ENCODE measurements at places on chromosomes 7 and 10.

GRCh38 chr10:21406595-21407193 lies 118.8 kb downstream of the SKIDA1 start:
- DNase-seq, result no peak

GRCh38 chr10:114266521-114266920 lies 27.5 kb downstream of the VWA2 start:
- no peak for DNase-seq

- DNase-seq, result no peak
Observed at GRCh38 chr10:80122110-80122710, 10.3 kb upstream of the PLAC9 start.

GRCh38 chr10:13560597-13560996 lies 26.2 kb upstream of the PRPF18 start:
- DNase-seq, result no peak

- no peak for DNase-seq
Observed at GRCh38 chr10:96814264-96814663, 17.8 kb upstream of the LCOR start.

DNA sequence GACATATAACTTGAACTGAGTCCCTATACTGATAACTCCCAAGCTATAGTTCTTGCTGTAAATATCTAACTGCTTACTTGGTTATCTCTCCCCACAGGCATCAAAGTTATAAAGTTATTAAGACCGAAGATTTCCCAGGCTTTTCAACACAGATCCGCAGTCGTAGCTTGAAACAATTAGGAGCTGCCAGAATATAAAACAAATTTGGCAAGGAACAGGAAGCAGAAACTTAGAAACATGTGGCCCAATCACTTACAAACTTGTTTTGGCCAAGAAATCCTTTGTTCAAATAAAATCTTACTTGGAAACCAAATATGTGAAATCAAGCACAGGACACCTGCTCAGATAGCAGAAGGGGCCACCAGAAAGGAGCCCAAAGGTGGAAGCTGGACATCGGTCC lies 9.0 kb downstream of the SLC16A12 start:
- no peak for DNase-seq

DNA sequence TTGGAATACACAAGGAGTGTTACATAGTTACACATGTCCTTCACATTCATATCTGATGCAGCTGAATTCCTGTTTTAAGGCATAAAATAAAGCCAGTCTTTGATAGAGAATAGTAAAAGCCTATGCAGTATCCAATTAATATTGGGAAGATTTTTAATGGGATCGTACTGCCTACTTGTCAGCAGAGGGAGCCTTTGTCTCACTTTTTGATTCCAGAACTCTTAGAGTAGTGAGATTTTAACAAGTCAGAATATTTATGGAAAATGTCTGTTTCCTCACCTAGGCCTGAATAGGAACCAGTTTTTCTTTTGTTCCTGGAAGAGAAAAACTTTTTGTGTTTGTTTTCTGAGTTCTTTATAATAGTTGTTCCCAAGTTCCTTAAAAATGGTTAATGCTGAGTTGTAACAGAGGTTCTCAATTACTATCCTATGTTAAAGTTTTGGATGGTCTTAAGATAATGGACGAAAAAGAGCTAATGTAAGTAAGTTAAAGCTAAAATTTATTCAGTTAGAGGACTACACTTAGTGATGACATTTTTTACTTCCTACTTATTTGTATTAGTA lies 114.0 kb downstream of the BBS9 start:
- DNase-seq, result peak; percentile 35

DNA sequence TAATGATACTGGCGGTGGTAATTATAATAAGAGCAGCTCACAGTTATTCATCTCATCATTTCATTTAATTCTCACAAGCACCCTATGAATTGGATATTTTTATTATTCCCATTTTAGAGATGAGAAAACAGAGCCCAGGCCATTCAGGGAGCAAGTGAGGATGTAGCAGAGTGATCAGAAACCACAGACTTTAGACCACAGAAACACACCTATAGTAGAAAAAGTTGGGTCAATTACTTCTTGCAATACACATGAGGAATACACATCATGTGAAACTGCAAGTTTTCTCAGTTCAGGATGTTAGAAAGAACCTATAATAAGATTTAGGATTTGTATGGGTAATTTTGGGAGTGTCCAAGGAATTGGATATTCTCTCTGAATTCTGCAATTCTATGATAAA lies 278.0 kb downstream of the ADRA2A start:
- DNase-seq, result no peak

- DNase-seq, result peak; percentile 51
Observed at GRCh38 chr7:65307651-65308299, 65.9 kb upstream of the ZNF92 start.

DNA sequence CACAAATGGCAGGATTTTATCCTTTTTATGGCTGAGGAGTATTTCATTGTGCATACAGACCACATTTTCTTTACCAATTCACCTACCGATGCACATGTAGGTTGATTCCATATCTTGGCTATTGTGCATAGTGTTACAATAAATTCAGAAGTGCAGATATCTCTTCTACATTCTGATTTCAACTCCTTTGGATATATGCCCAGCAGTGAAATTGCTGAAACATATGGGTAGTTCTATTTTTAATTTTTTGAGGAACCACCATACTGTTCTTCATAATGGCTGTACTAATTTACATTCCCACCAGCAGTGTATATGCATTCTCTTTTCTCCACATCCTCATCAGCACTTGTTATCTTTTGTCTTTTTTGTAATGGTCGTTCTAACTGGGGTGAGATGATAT lies 1290.3 kb downstream of the XPNPEP1 start:
- DNase-seq, result no peak

GRCh38 chr10:43135656-43136055 lies 2.6 kb upstream of the CSGALNACT2 start:
- no peak for DNase-seq

DNA sequence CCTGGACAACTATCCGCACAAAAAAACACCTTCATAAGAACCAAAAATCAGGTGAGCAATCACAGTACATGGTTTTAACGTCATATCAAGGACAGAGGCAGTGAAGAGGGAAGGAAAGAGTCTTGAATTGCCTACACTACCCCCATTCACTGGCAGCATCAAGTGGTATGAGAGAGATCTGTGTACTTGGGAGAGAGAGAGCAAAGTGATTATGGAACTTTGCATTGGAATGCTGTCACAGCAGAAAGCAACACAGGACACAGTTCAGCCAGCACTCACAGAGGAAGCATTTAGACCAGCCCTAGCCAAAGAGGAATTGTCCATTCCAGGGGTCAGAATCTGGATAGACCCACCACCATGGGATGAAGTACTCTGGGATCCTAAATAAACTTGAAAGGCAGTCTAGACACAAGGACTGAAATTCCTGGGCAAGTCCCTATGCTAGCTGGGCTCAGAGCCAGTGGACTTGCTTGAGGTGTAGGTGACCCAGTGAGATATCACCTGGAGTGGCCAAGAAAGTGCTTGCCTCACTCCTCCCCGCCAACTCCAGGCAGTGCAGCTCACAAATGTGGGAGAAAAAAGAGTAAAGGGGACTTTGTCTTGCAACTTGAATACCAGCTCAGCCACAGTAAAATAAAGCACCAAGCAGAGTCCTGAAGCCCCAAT lies 30.5 kb upstream of the SFTPD start:
- no peak for DNase-seq

DNA sequence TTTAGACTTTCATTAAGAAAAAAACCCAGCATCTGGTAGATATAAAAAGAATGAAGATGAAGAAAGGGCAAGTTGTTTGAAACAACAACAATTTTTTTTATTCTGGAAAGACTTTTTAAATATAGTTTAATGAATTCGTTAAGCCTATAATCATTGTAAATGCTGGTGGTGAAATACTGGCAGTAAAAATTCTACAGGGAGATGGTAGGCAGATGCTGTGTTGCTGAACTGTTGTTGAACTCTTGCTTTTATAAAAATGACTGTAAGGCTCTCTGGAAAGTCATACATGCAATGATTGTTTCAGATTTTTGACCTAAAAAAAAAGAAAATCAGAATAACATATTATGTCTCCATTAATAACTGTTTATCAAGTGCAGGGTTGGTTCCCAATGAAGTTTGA lies 39.0 kb downstream of the SCIN start:
- DNase-seq, result no peak

DNA sequence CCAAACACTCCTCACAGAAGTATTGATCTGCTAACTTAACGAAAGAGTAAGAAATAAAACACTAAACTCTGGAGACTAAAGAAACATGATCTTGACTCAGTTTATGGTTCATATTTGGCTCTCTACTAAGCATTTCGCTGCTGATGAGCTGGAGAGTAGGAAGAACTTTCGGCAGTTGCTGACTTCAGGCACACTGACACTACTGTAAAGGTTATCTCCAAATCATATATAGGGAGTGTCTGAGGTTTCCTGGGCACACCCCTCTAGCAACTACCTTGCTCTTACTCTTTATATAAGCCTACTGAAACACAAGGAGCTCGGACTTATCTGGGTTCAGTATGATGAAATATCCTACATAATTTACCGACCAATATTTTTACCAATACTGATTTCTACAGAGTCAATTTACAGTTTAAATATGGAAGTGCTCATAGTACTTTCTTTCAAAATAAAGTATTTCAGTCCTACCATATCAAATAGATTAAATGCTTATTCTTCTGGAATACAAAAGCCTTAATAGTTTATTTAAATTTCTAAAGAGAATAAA lies 39.5 kb downstream of the ERCC6 start:
- DNase-seq, result no peak

DNA sequence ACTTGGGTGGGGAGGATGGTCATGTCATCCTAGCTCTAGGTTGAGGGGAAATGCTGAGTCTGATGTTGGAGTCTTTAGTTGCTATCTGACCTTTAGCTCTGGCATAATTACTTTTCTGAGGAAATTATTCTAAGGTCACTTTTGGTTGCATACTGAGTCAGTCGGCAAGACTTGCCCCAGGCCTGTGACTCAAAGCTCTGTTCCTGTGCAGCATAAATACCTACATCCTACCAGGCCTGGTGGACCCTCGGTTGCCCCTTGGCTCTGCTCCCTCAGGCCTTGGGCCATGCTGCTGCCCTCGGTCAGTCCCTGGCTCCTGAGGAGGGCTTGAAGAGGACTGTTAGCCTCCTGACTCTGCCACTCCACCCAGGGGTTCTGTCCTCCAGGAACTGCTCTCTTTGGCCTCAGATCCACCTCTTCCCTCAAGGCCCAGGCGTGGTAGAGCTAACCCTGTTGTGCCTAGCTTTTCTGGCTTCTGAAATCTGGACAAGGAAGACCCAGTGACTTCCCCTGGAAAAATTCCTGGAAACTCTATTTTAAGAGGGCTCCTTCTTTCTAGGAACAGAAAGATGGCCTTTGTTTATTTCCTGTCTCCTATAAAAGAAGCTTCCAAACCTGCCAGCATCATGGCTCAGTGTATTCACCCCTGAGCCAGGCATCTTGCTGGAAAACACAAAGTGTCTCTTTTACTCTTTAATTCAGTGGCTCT lies 71.2 kb downstream of the TMEM178B start:
- no peak for DNase-seq

DNA sequence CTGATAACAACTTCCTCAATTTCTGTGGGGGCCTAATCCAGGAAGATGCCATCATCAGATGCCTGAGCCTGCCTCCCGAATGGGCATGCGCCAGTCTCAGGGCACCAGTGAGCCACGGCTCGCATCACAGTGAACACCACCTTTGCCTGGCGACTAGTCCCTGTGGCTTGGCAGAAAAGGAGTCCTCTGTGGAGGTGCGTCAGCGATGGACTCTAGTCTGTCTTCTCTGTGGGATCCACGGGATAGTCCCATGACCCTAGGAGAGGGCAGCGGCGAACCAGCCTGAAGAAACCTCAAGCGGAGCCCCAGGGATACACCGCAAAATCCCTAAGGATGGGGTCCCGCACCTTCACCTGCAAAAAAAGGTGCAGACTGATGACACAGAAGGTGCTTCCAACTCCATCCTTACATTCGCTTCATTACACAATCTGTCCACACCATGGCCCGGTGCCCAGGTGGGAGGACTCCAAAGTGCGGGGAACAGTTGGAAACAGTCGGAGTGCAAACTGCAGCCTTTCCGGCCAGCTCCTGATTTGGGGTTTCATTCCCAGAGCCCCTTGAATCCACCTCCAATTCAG lies 35.1 kb upstream of the ZNF273 start:
- DNase-seq, result no peak

- peak; percentile 59 for DNase-seq
Observed at GRCh38 chr10:125154529-125154928, 5.8 kb downstream of the CTBP2 start.

GRCh38 chr7:1331561-1332467 lies 99.1 kb downstream of the UNCX start:
- no peak for DNase-seq

DNA sequence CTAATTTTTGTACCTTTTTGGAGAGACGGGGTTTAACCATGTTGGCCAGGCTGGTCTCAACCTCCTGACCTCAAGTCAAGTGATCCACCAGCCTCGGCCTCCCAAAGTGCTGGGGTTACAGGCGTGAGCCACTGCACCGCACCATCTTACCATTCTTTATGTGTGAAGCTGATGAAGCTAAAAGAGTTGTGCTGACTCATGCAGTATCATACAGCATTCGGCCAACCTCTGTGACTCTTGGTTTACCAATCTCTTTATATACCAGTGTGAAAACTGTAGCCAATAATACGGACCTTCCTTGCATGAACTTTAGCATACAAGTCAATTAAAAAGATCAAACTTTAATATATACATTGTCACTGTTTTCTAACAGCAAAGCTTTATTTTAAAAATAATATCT lies 878.2 kb upstream of the MBL2 start:
- no peak for DNase-seq

GRCh38 chr10:932589-932988 lies 1.1 kb upstream of the LARP4B start:
- DNase-seq, result no peak

GRCh38 chr10:114313866-114314265 lies 74.8 kb downstream of the VWA2 start:
- DNase-seq, result no peak

- DNase-seq, result no peak
Observed at GRCh38 chr10:124619802-124620490, 124.2 kb downstream of the FAM53B start.

- DNase-seq, result no peak
Observed at GRCh38 chr10:125008689-125009638, 67.0 kb downstream of the ZRANB1 start.

- no peak for DNase-seq
Observed at GRCh38 chr10:69963178-69963834, 89.3 kb upstream of the MACROH2A2 start.

GRCh38 chr7:149790146-149790548 lies 16.8 kb upstream of the ZNF467 start:
- DNase-seq, result no peak

- peak; percentile 82 for DNase-seq
Observed at GRCh38 chr7:140517546-140518369, 38.5 kb upstream of the MKRN1 start.

DNA sequence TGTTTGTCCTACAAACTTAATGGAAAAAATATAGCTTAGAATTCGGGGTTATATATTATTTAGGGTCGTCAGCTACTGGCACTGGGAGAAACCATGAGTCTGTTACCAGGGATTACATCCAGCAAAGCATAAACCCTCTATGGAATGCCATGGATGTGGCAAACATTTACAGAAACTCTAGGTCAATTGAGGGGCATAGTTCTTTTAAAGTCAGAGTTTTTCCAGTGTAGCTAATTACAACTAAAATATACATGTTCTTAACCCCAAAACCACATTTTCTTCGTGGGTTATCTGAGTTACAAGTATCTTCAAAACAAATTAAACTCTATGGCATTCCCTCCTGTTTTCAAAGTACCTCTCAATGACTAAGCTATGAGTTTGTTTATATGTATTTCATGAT lies 99.3 kb upstream of the THSD7A start:
- no peak for DNase-seq

All from globus pallidus (tissue), 1 donor.